ENCODE measurements at places on chromosomes 6 and 20.

DNA sequence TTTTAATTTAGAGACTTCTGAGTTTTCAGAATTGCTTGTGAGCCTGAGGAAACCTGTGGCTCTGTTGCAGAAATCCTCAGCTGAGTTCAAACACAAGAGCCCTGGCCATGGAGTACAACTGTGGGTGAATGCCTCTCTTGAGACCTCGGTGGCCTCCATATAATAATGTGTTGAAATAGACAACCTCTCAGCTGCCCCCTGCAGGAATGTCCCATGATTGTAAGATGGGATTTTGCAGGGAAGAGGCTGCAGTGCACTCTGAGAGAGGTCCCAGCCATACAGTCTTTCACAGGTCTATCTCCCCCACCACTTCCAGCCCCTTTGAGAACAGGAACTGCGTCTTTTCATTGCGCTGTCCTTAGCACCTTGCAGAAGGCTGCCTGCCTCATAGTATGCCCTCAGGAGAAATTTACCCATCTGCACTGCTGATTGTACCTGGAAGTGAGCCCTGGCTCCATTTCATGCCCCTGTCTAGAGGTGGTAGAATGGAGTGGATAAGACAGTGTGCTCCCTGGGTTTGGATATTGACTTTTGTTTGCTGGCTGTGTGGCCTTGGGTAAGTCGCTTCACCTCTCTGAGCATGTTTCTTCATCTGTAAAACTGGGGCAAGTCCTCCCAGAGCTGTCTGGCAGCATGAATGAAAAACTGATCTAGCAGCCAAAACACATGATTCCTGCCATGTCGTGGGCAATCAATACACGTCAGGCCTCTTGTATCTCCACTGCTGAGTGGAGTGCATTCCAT is 16.8 kb upstream of the CDH22 start:
- H3K27ac ChIP-seq: no peak overlapping the region
- no peak for DNase-seq
- H3K4me1 ChIP-seq: peaks cover 4% of the 10 kb centered on the region
- no peak overlapping the region for H3K4me3 ChIP-seq
- H3K27me3 ChIP-seq: no peaks in the 10 kb centered on the region
- H3K36me3 ChIP-seq: no peaks in the 10 kb centered on the region

- no peak overlapping the region for H3K4me3 ChIP-seq
- H3K27me3 ChIP-seq: no peaks in the 10 kb centered on the region
- no peak for DNase-seq
- H3K36me3 ChIP-seq: no peaks in the 10 kb centered on the region
- no peaks in the 10 kb centered on the region for H3K4me1 ChIP-seq
Observed at GRCh38 chr6:132481189-132481588, 31.7 kb downstream of the STX7 start.

DNA sequence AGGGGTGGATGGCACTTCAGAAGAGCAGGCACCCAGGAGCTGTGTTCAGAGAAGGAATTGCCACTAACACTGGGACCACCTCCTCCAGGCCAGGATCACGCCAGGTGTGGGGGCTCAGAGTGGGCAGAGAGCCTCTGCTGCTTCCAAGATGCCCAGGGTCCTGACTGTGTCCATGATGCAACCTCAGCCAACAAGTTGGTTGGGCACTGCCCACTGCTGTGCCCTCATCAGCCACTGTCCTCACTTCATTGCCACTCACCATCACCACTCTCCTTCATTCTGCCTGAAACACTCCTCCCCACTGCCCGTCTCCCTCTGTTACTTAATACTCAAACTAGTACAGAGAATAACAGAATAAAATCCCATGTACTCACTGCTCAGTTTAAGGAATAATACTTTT is 16.5 kb upstream of the TCF15 start:
- peaks cover 12% of the 10 kb centered on the region for H3K27me3 ChIP-seq
- no peak overlapping the region for H3K4me3 ChIP-seq
- no peak overlapping the region for H3K27ac ChIP-seq
- no peaks in the 10 kb centered on the region for H3K4me1 ChIP-seq
- DNase-seq: no peak

- H3K27ac ChIP-seq: no peak overlapping the region
- DNase-seq: no peak
- no peaks in the 10 kb centered on the region for H3K27me3 ChIP-seq
- peaks cover 2% of the 10 kb centered on the region for H3K4me1 ChIP-seq
Observed at GRCh38 chr6:105397987-105398386, 4.9 kb downstream of the PREP start.

- DNase-seq: no peak
- no peaks in the 10 kb centered on the region for H3K27me3 ChIP-seq
- H3K36me3 ChIP-seq: no peaks in the 10 kb centered on the region
Observed at GRCh38 chr6:155181498-155181897, 82.3 kb upstream of the CLDN20 start.

DNA sequence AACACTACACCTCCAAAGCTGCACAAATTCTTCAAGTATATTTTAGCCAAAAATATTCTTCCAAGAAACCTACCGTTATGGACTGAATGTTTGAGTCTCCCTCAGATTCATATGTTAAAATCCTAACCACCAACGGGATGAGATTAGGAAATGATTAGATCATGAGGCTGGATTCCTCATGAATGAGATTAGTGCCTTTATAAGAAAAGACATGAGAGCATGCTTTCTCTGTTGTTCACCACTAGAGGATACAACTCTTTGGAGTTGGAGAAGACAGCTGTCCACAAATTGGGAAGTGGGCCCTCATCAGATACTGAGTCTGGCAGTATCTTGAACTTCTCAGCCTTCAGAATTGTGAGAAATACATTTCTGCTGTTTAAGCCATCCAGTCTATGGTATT is 7.1 kb upstream of the SLC17A4 start:
- H3K4me3 ChIP-seq: no peak overlapping the region
- H3K36me3 ChIP-seq: no peaks in the 10 kb centered on the region
- no peak overlapping the region for H3K27ac ChIP-seq
- DNase-seq: no peak
- H3K4me1 ChIP-seq: no peaks in the 10 kb centered on the region
- no peaks in the 10 kb centered on the region for H3K27me3 ChIP-seq

- H3K27ac ChIP-seq: peak overlapping the region; percentile 74
- H3K27me3 ChIP-seq: no peaks in the 10 kb centered on the region
- H3K36me3 ChIP-seq: no peaks in the 10 kb centered on the region
- DNase-seq: no peak
Observed at GRCh38 chr6:163354761-163355425, 59.6 kb upstream of the QKI start.

DNA sequence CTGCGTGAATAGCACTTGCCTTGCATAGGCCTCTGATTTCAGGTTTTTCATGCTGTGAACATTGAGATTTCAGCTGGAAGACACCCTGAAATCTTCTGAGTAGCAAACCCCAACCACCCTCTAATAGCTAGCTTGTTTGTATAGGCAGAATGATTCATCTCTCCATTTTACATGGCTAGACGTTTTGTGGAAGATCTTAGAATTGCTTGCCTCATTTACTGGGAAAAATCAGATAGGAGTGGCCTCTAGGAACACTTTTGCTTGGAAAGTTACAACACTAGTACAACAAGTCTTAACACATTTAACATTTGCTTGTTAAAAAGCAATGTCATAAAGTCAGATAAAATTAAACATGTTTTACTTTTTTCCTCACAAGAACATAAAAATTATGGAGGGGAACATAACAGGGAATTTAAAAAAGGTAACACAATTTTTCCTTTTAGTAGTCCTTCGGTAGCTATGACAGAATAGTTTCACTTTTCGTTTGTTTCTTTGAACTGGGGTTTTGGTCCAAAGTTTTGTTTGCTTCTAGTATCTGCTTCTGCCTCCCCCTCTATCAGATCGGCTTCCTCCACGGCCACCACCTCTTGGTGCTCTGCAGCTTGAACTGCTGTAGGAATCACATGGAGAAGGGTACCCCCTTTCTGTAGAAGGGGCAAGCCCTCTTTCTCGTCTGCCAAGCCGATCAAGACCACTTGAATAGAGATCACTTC is 102.2 kb upstream of the PTCHD4 start:
- DNase-seq: no peak
- no peak overlapping the region for H3K27ac ChIP-seq
- no peaks in the 10 kb centered on the region for H3K36me3 ChIP-seq
- no peaks in the 10 kb centered on the region for H3K27me3 ChIP-seq
- no peak overlapping the region for H3K4me3 ChIP-seq

DNA sequence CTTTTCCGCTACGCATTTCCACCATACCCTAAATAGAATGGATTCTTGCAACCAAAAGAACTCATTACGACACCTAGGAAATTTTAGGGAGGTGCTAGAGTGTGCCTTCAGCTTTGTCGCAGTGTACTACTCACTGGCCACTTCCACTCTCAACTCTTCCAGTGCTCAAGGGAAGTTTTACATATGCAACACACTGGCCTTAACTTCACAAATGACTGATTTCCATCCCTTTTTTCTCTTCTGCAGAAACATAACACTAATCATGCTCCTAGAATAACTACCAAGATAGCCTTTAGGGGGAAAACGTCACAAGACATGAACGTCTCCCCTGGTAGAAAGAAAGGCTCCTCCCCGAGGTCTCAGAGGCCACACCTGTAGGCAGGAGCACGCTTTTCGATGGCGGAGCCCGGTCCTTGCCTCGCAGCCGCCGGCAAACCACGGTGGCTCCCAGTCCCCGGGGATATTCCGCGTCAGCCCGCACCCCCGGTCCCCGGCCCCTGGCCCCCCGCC is 584 bp downstream of the LYRM4 start:
- H3K4me1 ChIP-seq: no peaks in the 10 kb centered on the region
- H3K27me3 ChIP-seq: no peaks in the 10 kb centered on the region
- no peaks in the 10 kb centered on the region for H3K36me3 ChIP-seq
- peak overlapping the region; percentile 78 for H3K4me3 ChIP-seq
- peak overlapping the region; percentile 98 for H3K27ac ChIP-seq

- H3K4me3 ChIP-seq: no peak overlapping the region
- H3K4me1 ChIP-seq: no peaks in the 10 kb centered on the region
- no peaks in the 10 kb centered on the region for H3K36me3 ChIP-seq
- H3K27me3 ChIP-seq: no peaks in the 10 kb centered on the region
Observed at GRCh38 chr20:1883986-1884385, 11.2 kb upstream of the SIRPA start.

DNA sequence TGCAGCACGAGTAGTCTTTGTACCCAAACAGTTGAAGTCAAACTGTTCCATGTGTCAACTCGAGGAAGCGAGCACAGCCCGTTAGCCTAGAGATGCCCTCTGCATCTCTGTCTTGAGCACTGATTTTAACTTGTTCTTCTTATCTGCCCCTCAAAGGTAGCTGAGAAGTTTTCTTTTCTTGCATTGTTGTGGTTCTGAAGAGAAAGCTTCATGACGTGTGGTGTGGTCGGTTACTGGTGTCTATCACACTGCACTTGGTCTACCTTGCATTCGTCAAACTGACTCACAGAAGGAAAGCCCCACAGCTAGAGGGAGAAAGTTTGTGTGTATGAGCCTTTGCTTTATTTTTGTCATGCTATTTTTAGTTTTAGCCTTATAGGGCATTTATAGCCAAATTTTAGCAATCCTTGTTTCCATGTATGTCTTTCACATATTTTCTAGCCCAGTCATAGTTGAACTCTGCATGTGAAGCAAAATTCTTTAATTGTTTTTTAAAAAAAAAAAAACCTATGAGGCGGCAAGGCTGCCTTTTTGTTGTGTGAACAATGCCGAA is 115.1 kb downstream of the JAG1 start:
- no peak overlapping the region for H3K27ac ChIP-seq
- no peaks in the 10 kb centered on the region for H3K4me1 ChIP-seq
- H3K36me3 ChIP-seq: no peaks in the 10 kb centered on the region
- DNase-seq: no peak
- H3K4me3 ChIP-seq: no peak overlapping the region

Data from breast epithelium (tissue), 4 donors.